OCI-LY7 (cell line): ENCODE measurements at places on chromosomes 5 and 9. TPM values are rescaled to one million over a fixed set of nuclear protein-coding genes. Genes with fewer than 3 reads are reported as not detected.
A peak's percentile ranks its signal among the peaks of the same experiment; 100 is the strongest.

GRCh38 chr9:20985851-20986600, 45.4 kb downstream of the HACD4 start:
- no peak for DNase-seq

GRCh38 chr5:21085791-21086190, 1097.8 kb upstream of the CDH18 start:
- no peak for DNase-seq

DNA sequence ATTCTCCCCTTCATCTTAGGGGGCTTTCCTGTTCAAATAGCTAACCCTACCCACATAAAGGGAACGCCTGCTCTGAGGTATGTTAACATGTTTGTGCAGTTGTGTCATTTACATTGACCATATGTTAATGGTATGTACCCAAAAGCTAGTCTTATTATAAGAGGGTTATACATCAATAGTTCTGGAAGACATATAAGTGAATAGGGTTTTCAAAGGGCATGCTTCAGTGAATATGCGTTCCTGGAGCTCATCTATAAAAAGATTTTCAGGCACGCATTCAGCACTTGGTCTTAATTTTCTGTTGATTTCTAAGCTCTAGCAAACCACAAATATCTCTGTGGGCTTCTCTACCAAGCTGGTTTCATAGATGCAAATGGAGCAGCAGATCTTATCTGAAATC, 766.1 kb downstream of the IRX1 start:
- DNase-seq, result no peak

GRCh38 chr5:131511934-131512333, 123.1 kb downstream of the RAPGEF6 start:
- no peak for DNase-seq

- DNase-seq, result peak; percentile 7
Observed at GRCh38 chr5:154868702-154869101, 10.3 kb downstream of the CNOT8 start.

GRCh38 chr5:160485364-160485969, 63.8 kb downstream of the PTTG1 start:
- DNase-seq, result no peak

DNA sequence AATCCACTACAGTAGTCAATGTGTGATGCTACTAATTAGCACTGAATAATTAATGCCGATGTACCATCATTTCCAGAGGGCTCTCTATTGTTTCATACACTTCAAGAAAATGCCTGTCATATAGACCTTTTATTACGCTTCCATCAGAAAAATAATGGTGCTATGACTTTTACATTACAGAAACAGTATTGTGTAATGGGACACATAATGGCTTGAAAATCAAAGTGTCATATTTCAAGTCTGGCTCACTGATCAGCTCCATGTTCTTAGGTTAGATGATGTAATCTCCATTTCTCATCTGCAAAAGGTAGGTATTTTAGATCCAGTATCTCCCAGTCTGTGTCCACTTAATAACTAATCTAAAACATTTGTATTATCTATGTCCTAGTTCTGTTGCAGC, 990.6 kb upstream of the TYRP1 start:
- no peak for DNase-seq

GRCh38 chr5:105968981-105969380, 1701.8 kb downstream of the EFNA5 start:
- DNase-seq, result no peak

- DNase-seq, result no peak
Observed at GRCh38 chr5:115170929-115171510, 1.3 kb upstream of the TRIM36 start.

GRCh38 chr5:64742821-64743220, 25.7 kb downstream of the SREK1IP1 start:
- no peak for DNase-seq

DNA sequence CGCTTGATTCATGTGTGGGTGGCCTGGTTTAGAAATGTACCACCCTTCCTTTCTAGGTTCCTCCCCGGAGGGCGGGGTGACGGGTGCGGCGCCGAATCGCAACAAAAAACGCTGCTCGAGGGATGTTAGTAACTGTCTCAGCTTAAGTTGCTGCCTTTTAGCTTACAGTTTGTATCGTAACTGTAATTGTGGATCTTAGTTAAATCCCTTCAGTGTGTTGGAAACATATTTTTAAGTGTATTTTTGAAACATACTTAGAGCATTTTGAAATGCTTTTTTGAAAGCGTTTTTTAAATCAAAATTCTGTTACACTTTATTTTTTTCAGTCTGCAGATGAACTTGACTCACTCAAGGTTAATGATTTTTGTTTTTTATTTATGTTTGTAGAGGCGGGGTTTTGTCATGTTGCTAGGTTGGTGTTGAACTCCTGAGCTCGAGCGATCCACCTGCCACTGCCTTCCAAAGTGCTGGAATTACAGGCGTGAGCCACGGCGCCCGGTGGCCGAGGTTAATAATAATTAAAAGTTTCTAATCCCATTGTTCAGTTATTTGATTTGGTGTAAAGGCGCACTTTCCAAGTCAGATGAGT, 997 bp upstream of the CHD1 start:
- no peak for DNase-seq

DNA sequence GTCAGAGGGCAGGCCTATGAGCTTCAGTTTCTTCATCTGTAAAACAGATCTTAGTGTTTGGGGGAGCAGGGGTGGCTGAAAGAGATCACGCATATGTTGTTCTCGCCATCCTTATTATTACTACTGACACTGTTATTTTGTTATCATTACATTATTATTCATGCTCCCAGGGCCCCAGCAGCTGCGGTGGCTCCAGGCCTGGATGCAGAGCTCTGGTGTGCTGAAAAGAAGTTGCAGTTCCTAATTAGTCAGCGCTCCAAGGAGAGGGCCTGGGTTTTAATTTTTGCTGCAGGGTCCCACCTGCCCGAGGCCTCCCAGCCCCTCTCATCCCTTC, 19.5 kb downstream of the CXXC5 start:
- no peak for DNase-seq

- DNase-seq, result no peak
Observed at GRCh38 chr5:133469252-133469651, 143.1 kb downstream of the FSTL4 start.

- no peak for DNase-seq
Observed at GRCh38 chr9:134455934-134456755, 129.9 kb downstream of the RXRA start.

DNA sequence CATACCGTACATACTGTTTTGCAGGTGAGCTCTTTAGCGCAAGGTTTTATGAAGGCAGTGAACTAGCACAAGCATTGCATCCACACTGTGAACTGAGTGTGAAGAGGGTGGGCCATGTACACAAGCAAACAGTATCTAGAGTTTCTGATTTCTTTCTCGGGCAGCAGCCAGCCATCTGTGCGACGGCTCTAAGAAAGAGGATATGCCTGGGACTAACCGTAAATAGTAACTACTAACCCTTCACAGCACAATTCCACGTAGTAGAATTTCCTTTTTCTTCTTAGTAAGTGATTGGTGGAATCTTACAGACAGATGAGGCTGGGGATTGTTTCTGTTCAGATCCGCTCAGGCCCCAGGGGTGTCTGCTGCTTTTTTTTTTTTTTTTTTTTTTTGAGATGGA, 89.0 kb downstream of the DRD1 start:
- DNase-seq, result no peak

DNA sequence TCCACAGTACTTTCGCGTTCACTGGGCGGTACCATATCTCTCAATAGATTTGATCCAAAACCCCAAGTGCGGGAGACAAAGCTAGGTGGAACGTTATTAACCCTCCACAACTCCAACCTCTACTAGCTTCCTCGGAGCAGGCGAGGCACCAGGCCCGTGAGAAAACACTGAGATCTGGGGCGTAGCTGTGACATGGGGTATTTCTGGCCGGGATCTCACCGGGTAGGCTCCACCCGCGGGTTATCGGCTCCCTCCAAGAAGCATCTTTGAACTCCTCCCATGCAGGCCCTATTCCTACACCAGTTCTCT, 350 bp upstream of the SLC25A46 start:
- no peak for DNase-seq

- no peak for DNase-seq
Observed at GRCh38 chr9:115079156-115079555, 38.8 kb downstream of the TNC start.

GRCh38 chr5:31962871-31963307, 211.2 kb downstream of the GOLPH3 start:
- DNase-seq, result no peak

- no peak for DNase-seq
Observed at GRCh38 chr5:31990701-31991110, 183.4 kb downstream of the GOLPH3 start.

DNA sequence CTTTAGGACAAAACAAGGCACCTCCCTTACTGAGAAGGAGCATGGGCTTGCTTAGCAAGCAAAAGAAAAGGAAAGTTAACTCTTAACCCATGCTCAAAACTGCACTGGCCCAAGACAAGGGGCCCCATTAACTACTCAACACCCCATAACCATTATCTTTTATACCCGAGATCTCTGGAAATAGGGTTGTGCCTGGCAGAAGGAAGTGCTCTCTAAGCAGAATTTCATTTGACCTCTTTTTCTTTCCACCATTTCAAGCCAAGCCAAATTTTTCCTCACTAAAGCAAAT, 167.2 kb downstream of the RASEF start:
- DNase-seq, result no peak

- no peak for DNase-seq
Observed at GRCh38 chr5:33258553-33258952, 182.2 kb upstream of the TARS1 start.

- DNase-seq, result no peak
Observed at GRCh38 chr5:15326471-15326870, 173.5 kb upstream of the FBXL7 start.

- DNase-seq, result no peak
Observed at GRCh38 chr5:159775890-159776289, 140.4 kb upstream of the ADRA1B start.

DNA sequence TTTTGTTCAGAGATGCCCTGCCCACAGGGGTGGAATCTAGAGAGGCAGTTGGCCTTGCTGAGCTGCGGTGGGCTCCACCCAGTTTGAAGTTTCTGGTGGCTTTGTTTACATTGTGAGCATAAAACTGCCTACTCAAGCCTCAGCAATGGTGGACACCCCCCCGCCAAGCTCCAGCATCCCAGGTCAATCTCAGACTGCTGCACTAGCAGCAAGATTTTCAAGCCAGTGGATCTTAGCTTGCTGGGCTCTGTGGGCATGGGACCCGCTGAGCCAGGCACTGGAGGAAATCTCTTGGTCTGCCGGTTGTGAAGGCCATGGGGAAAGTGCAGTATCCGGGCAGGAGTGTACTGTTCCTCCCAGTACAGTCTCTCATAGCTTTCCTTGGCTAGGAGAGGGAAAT, 55.5 kb downstream of the MINAR2 start:
- no peak for DNase-seq

DNA sequence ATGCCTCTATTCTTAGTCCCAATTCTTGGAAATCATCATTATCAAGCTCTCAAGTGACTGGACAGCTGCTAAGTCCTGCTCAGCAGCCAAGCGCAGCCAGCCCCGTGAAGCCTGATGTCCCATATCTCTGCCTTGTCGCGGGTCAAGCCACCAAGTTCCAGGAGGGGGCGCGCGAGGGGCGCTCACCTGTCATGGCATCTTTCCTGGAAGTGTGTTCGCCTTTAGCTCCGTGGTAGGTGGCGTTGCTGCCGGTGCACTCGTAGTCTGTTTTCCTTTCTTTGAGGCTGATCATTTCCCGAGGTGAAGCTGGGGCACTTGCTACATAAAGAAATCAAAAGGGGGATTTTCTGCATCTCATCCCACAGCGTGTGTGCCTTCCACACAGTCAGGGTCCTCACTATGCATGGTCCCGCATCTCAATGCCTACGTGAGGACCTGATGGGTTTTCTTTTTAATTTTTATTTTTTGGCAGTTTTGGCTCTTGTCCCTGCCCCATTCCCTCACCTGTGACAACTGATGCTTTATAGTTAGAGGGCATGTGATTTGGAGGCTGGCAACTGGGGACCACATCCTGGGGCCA, 227.0 kb upstream of the DAP start:
- DNase-seq, result peak; percentile 36

DNA sequence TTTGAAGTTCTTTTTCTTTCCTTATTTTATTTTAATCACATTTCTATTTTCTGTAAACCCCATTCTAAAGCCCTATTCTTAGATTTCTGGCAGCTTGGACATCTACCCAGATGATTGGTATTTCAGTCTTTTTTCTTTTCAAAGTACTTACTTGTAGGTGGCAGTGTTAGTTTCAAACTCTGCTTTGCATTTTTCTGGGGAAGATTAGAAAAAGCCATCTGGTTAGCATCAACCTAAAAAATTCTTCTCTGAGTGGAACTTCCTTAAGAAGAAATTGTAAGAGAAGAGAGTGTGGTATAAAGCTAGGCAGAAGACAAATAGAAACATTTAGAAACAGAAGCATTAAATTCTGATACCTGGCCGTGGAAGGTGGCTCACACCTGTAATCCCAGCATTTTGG, 17.2 kb upstream of the TENT2 start:
- no peak for DNase-seq

GRCh38 chr5:96337048-96337781, 95.8 kb downstream of the PCSK1 start:
- no peak for DNase-seq

DNA sequence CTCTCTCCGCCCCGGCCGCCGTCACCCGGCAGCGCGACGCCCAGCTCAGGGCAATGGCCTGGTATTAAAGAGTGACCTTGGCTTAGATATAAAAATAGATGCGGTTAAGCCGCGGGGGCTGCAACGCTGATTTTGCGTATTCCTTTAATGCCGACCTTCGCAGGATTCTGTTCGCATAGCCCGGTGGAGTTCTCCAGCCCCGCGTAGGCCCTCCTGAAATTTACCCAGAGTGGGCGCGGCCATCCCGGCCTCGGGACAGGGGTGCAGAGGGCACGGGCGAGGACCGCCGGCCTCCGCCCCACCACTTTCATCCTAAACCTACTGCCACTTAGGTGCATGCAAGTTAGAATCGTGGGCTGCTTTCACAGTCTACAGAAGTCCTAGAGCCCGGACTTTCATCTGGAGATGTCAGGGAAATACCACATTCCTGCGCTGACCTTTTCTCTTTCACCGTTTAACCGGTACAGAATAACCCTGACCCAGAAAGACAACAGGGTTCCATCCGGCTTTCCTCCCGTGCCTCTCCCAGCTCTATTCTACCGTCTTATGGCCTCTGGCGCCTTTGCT, 492 bp upstream of the FAM169A start:
- no peak for DNase-seq

The C5orf52 gene
- total RNA-seq, result not detected in 2 replicates

The TEK gene
- not detected in 2 replicates for total RNA-seq

The ARSI gene
- total RNA-seq, result not detected in 2 replicates

The FGFR4 gene
- total RNA-seq, result 3.5 and 4.5 TPM in 2 replicates

The PCDHGA12 gene
- 3.0 and 3.4 TPM in 2 replicates for total RNA-seq

The TXNDC8 gene
- total RNA-seq, result not detected in 2 replicates

The BDP1 gene
- 35.8 and 37.3 TPM in 2 replicates for total RNA-seq

The KLHL3 gene
- total RNA-seq, result 5.2 and 6.2 TPM in 2 replicates

The MEGF10 gene
- not detected in 2 replicates for total RNA-seq

The RLN1 gene
- 2.3 and 2.6 TPM in 2 replicates for total RNA-seq

The ZFP2 gene
- total RNA-seq, result 0.32 TPM in 1 of 2 replicates, not detected in the other

The ARID3C gene
- total RNA-seq, result 0.38 and 0.44 TPM in 2 replicates

The TRIM52 gene
- total RNA-seq, result 33.5 and 34.5 TPM in 2 replicates

The CDKN2B-AS1 gene
- 19.4 and 20.4 TPM in 2 replicates for total RNA-seq

The PCDHB8 gene
- total RNA-seq, result not detected in 2 replicates
